ENCODE measurements at places on chromosomes 7 and 10.

DNA sequence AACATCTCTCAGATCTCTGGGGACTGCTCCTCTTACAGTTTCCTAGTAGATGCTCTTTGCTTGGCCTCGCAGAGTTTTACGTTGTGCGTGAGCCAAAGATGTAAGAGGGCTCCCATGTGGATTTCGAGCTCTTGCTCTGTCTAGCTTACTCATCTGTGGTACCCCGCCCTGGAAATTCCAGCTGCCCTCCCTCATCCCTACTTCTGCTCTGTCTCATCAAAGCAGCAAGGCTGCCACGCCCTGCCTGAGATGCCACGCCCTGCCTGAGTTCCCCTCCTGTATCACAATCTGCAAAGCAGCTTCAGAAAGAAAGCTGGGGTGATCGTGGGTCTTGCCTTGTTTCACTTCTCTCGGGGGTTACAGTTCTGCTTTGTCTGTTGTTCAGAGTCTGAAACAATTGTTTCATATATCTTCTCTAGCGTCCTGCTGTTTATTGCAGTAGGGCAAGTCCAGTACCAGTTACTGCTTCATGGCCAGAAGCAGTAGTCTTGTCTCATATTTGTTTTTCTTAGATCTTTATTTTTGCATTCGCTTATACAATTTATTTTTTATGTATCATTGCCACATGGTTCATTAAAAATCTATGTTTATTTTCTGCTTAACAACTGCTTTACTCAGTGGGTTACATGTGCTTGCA is 36.1 kb upstream of the CCNY start:
- DNase-seq: no peak

DNA sequence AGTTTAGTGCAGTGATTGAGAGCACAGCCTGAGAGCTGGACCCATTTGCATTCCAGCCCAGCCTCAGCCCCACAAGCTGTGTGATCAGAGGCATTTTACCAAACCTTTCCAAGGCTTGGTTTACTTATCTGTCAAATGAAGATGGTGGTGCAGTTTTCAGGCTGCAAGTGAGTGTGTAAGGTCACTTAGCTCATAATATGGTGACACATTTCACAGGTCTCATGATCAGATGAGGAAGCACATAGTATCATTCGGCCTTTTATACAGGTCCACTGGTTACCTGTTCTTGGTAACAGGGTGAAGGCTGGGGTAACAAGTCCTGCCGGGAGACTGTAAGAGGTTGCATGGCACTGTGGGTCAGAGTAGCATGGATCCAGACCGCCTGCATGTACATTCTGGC is 371.7 kb downstream of the LRMDA start:
- no peak for DNase-seq

DNA sequence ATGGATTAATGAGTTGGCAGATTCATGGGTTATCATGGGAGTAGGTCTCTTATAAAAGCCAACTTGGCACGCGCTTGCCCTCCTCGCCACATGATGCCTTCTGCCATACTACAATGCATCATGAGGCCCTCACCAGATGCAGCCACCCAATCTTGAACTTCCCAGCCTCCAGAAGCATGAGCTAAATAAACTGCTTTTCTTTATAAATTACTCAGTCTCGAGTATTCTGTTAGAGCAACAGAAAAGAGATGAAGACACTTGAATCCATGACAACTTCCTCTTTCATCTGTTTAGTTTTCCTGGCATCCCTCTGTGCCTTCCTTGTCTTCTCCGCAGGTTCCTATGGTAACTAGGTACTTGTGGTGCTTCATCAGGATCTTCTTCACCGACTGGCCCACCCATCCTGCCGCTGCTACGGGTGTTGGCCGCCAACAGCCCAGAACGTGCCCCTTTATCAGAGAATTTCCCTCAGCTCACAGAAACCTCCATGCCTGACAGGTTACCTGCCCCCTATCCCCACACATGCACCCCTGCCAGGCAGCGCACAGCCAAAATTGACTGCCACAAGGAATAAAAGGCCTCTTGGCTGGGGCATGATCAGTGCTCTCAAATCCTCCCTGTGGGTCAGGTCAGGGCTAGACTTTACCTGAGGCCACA is 28.0 kb upstream of the PPIF start:
- no peak for DNase-seq

GRCh38 chr10:76459016-76459730 is 1027.7 kb downstream of the LRMDA start:
- no peak for DNase-seq

- DNase-seq: no peak
These were observed 48.7 kb downstream of the BPGM start for GRCh38 chr7:134695321-134695860.

- DNase-seq: no peak
These were observed 251.0 kb downstream of the DYNC1I1 start for GRCh38 chr7:96023387-96023786.
